ENCODE measurements at places on chromosomes 12 and 14.

DNA sequence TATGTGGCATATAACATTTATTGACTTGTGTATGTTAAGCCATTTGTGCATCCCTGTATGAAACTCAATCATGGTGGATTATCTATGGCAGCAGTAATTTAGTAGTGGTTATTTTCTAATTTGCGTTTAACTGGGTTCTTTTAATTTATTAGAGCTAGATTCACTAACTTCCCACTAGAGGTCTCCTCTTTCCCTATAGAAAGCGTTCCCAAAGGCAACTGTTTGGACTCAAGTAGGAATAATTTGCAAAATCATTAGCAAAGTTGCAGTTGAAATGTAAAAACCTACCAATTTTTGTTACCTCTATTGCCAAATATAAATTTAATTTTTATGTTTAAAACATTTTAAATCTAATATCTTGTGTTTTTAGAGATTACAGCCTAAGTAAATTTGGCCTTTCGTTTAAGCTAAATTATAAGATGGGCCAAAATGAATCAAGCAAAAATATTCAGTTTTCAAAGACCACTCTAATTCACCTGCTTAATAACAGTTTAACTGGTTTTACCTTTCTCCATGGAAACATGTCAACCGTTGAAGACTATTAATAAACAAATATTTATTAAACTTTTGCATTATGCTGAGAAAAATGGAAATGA is 6.0 kb downstream of the DMAC2L start:
- no peak for DNase-seq

DNA sequence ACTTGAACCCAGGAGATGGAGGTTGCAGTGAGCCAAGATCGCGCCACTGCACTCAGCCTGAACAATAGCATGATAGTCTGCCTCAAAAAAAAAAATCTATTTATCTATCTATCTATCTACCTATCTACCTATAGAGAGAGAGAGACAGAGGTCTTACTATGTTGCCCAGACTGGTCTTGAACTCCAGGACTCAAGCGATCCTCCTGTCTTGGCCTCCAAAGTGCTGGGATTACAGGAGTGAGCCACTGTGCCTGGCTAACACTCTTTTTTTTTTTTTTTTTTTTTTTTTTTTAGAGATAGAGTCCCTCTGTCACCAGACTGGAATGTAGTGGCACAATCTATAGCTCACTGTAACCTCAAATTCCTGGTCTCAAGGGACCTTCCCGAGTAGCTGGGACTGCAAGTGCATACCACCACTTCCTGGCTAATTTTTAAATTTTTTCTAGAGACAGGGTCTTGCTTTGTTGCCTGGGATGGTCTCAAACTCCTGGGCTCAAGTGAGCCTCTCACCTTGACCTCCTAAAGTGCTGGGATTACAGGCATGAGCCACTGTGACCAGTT is 1.9 kb downstream of the FAM186A start:
- no peak for DNase-seq

DNA sequence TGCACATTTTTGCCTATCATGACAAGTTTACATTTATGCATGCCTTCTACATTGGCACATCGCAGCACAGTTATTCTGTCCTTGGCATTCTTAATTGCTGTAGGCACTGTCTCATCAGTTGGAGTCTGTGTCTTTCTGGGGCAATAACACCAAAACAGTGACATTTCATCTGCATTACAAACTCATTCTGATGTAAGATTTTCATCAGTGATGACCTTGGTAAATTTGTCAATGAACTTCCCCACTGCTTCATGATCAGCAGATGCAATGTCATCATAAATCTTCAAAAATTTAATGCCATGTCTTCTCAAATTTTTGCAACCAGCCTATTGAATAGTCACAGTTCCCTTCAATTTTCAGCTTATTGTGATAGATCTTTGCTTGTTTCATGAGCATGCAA is 85.5 kb downstream of the CAPZA3 start:
- DNase-seq, result no peak

DNA sequence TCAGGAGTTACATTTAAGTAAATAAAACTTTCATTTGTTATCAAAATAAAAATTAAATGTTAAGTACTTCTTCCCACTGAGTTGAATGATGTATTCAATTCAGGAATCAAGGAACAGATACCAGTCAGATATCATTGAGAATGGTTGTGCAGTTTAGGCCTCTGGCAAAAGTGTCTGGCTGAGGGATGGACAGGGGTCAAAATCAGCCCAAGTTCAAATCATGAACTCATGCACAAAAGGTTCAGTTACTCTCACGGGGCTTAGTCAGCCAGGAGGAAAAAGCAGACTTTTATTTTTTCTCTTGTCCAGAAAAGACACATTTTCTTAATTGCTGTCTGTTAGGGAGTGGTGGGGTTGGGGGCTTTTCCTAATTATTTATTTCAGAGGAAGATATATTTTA is 166.3 kb downstream of the RASSF9 start:
- no peak for DNase-seq

- DNase-seq, result no peak
These were observed 1.9 kb upstream of the LLPH start for GRCh38 chr12:66132408-66132807.

DNA sequence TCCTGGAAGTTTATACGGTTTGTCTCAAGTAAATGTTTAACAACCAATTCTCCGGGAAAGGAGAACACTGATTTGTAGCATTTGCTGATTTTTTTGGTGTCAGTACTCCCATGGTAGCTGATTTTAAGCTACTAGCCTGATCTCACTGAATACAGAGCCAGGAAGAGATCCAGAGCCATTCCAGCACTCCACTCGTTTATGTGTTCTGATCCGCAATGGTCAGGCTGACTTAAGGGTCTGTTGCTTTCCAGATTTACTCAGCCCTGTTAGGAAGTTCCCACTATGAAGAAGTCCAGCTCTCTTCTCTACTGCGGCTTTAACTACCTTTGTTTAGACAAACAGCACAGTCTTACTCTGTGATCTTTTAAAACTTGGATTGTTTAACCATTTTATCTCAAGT is 38.0 kb upstream of the NID2 start:
- DNase-seq, result no peak

All from RWPE2 (cell line).